Osteocyte (in vitro differentiated cells): ENCODE measurements at places on chromosomes 16 and 17. TPM values are rescaled to one million over a fixed set of nuclear protein-coding genes. Genes with fewer than 3 reads are reported as not detected.

GRCh38 chr16:87855852-87856715 lies 13.2 kb downstream of the SLC7A5 start:
- DNase-seq: no peak

The GPR139 gene
- not detected in 2 replicates for total RNA-seq

DNA sequence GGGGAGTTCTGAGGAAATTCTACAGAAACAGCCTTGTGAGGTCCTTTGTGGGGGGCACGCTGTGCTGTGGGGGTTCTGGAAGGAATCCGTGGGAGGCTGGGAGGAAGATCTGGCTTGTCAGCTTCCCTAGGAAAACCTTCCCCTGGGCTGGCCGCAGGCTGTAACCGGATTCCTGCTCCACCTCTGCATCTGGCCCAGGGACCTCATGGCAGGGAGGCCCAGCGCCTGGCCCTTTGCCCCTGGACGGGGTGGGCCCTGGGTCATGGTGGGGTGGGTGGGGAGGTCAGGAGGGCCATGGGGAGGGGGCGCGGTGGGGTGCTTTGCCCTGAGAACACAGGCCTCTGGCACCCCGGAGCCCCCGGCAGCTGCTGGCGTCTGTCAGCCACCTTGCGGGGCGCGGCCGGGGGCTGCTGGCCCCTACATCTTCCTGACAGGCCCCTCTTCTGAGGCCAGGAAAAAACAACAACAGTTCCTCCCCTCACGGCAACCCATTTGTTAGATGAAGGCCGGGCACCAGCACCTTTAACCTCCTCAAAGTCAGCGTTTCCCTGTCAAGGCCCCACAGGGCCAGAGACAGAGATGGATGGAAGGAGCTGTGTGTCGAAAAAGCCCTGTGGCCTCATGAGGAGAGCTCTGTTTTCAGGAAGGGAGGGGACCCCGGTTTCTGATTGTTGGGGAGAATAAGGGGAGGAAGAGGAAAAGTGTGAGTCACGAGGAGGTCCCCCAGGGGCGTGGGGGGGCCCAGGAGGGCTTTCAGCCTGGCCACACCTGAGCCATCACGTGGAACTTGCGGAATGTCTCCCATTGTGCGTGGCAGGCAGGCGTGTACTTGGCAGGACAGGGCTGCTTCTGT lies 3.6 kb upstream of the MEOX1 start:
- no peak for DNase-seq

GRCh38 chr16:8712589-8713361 lies 38.4 kb downstream of the ABAT start:
- DNase-seq: no peak
